GM23248 (cell line): ENCODE measurements at places on chromosomes 16 and 17.

DNA sequence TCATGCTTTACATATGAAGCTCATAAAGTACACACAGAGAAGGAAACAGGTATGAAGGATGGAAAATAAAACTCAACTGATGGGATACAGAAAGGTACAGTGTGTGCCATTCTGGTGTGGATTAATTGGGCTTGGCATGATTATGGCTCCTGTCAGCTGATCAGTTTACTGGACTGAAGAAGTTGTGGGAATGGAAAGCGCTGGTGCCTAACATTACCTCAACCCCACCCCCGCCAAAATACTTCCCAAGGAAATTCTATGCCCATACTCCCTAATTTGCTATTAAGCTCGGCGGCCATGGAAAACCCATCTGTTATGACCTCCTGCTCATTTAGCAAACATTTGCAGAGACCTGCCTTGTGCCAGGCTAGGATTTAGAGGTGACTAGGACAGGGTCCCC is 16.6 kb upstream of the PMFBP1 start:
- DNase-seq: no peak

GRCh38 chr17:38748149-38748891 is at the start of gene PCGF2:
PCGF2 (minus strand) TSS chr17:38748336; CDS start chr17:38740402, 7,934 bp downstream.
- peak; percentile 92 for DNase-seq

- no peak for DNase-seq
Measured at GRCh38 chr17:21351366-21352065, 24.6 kb upstream of the KCNJ12 start.

DNA sequence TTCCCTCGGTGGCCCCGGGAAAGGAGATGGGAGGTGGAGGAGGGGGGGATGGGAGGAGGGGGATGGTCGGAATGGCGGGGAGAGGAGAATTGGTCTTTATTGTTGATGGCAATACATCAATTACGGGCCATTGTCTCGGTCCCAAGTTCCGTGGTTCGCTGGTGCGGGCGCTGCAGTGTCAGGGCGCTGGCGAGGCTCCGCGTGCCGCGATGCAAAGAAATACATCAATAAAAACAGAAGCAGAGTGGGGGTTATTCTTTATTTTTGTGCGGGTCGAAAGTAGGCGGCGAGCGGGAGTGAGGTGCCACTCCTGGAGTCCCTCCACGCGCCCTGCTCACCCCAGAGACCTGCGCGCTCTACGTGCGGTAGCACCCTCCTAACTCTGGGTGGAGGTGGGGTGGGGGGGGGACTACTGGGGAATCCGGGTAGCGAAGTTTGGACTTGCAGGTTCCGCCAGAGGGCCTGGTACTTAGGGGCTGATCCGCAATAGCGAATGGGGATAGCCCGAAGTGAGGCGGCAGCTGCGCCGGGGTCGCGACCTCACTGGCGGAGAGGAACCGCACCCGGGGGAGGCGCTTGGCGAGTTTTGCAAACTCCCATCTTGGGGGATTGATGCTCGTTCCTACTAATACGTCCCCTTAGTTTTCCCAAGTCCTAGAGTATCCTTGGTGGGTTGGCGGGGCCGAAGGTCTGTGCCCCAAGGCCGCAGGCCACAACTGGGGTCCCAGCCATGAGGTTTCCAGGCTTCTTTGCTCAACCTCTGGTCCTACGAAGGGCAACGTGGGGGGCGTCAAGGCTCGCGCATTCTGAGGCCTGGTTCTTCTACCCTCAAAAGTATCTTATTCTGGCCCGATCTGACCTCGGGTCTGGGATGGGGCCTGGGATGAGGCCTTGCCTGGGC is 3.5 kb upstream of the SALL1 start:
- DNase-seq: no peak

- DNase-seq: peak; percentile 81
Measured at GRCh38 chr17:1736348-1737281, 6.1 kb upstream of the SERPINF2 start.

- no peak for DNase-seq
Measured at GRCh38 chr16:66901626-66902025, 17.1 kb downstream of the CDH16 start.

- no peak for DNase-seq
Measured at GRCh38 chr17:20207262-20207985, 198.3 kb downstream of the SPECC1 start.

- DNase-seq: peak; percentile 2
Measured at GRCh38 chr17:16155536-16155935, 59.8 kb downstream of the NCOR1 start.

DNA sequence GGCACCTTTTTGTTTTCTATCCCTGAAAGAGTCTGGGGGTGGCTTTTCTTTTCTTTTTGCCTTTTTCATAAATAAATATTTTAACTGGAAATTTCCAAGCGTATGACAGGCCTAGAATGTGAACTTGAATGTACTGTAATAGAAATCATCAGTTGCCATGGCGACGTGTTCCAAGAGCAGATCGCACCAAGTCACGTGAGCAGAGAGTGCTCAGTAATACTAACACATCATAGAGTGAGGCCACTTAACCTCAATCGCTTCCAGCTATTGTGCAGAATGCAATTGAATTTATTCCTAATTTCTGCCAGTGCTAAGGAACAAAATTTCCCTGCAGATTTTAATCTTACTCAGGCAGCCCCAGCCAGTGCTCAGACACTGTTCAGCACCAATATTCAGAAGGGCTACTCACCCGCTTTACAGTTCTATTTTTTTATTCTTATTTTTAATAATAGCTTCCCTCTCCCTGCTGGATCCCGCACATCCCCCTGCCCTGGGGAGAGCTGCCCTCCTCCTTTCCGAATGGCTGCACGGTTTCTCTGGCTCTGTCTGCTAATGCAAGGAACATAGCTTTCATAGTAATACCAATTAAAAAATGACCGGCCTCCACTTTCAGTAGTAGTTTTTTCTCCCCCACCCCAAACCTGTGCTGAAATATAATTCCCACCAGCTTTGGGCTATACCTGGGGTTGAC is 26.2 kb upstream of the PMFBP1 start:
- DNase-seq: peak; percentile 91

- DNase-seq: no peak
Measured at GRCh38 chr16:85402910-85403692, 210.0 kb upstream of the GSE1 start.

DNA sequence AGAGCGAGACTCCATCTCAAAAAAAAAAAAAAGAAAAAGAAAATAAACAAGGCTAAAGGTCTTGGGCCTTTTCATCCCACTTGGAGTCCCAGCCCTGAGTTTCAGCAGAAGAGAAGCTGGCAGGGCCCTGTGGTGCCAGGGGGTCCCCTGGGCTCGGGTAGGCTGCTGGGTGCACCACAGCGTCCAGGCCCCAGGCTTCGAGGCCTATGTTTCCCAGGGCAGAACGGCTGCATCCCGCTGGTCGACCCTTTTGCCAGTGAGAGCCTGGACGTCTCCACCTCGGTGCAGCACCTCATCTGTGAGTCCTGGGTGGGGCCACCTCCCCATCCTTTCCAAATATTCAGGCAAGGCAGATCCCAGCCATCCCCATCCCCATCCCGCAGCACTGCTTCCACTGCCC is 2.2 kb downstream of the TMEM235 start:
- no peak for DNase-seq

GRCh38 chr16:67562918-67563707 is 787 bp downstream of the CTCF start:
- peak; percentile 81 for DNase-seq

GRCh38 chr16:17770104-17770503 is 299.3 kb upstream of the XYLT1 start:
- DNase-seq: no peak

- no peak for DNase-seq
Measured at GRCh38 chr17:55190748-55191147, 74.0 kb upstream of the HLF start.

DNA sequence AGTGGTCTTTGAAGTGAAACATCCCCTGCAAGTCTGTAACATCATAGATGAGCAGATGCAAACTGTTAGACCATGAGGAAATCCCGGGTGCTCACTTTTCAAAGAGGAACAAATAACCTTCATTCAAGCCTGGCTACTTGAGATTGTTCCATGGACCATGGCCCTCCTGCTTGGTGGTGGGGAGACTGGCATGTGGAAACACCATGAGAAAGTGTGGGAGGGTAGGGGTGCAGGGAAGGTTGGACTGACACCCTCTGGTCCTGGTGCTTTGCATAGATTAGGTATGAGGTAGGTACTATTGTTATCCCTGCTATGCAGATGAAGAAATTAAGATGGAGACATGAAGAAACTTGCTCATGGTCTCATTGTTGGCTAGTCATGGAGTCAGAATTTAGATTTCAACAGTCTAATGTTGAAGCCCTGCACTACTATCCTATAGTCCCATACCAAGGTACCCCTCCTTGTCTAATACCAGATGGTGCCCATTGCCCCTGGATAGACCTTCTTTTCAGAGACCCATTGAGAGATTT is 59.0 kb downstream of the SPACA3 start:
- no peak for DNase-seq

DNA sequence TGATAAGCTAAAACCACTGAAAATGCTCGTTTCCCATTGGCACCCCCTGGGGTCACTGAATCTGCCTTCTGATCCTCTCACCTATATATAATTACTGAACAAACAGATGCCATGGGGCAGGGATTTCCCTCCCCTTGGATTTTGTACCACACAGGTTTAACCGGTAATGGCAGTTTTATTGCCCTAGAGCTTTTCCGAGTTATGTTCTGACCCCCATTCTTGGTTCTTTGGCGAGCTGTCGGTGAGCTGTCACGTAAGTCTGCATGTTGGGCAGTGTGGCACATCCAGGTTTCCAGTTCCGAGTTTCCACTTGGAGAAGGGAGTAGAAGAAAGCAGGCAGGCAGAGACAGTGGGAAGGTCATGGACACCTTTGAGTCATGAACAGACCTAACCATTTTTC is 7.1 kb downstream of the TMEM97 start:
- DNase-seq: no peak

DNA sequence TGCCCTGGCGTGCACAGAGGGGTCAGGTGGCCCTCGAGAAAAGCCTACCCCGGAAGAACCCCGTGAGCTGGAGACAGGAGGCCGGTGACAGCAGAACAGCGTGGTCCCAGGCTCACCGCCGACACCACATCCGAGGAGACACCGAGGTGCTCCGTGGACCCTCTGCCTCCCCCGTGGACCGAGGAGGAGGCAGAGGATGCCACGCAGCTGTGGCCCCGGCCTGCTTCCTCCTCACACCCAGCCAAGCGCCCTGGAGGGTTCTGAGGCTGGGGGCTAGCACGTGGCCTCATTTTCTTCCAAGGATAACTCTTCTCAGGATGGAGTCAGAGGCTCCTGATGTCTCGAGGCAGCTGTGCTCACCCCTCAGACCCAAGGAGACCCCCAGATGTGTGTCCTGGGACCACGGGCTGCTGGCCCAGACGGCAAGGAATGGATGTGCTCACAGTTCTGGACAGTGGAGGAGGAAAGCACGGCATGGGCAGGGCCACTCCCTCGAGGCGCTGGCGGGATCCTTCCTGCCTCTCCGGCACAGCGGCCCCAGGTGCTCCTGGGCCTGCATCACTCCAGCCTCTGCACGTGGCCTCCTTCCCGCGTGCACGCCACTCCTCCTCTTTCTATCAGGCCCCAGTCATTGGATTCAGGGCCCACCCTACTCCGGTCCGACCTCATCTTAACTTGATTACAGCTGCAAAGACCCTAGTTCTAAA is 4.4 kb upstream of the PVALEF start:
- no peak for DNase-seq

GRCh38 chr17:59617156-59617732 is 2.5 kb upstream of the CLTC start:
- no peak for DNase-seq

GRCh38 chr16:14042706-14043105 is 28.4 kb upstream of the MRTFB start:
- DNase-seq: no peak

GRCh38 chr16:54286366-54287130 is at the start of gene IRX3:
IRX3 (minus strand) TSS chr16:54286787; CDS start chr16:54286050, 737 bp downstream.
- DNase-seq: peak; percentile 97

GRCh38 chr17:58755577-58756245 is at the start of gene PPM1E:
PPM1E (plus strand) TSS chr17:58755854.
- peak; percentile 63 for DNase-seq

GRCh38 chr17:50887705-50888245 is 21.6 kb upstream of the TOB1 start:
- no peak for DNase-seq

DNA sequence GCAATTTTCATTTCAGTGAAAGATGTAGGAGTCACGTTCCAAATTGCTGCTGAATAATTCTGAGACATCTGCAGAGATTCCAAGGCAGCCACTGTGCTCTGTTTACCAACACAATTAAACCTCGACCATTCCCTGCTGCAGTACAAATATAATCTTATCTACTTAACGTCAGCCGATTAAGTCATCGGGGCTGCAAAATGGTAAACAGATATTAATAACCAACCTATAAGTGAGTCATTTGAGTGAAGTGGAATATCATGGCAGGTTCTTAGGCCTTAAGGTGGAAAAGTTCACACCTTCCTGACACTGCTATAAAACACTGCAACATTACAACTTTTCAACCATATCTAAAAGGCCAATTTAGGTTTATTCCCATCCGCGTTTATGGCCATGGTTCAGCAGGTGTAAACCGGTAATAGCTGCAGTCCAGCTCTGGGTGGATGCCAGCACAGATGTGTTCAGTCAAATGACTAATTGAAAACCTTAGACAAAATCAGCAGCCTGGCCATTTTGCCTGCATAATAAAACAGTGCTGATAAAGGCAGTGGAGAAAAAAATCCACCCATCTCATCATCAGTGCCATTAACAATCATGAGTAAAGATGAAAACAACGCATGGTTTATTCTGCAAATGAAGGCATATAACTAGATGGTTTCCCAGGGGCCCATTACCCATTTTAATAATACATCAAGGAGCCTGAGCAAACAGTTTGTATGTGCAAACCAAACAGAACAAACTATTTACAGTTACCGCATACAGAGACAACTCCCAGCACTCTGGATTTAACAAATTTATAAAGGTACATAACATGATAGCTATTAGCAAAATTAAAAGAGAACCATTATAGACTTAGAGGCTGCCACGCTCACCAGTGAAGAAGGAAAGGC is 202.9 kb upstream of the IRX3 start:
- peak; percentile 6 for DNase-seq

DNA sequence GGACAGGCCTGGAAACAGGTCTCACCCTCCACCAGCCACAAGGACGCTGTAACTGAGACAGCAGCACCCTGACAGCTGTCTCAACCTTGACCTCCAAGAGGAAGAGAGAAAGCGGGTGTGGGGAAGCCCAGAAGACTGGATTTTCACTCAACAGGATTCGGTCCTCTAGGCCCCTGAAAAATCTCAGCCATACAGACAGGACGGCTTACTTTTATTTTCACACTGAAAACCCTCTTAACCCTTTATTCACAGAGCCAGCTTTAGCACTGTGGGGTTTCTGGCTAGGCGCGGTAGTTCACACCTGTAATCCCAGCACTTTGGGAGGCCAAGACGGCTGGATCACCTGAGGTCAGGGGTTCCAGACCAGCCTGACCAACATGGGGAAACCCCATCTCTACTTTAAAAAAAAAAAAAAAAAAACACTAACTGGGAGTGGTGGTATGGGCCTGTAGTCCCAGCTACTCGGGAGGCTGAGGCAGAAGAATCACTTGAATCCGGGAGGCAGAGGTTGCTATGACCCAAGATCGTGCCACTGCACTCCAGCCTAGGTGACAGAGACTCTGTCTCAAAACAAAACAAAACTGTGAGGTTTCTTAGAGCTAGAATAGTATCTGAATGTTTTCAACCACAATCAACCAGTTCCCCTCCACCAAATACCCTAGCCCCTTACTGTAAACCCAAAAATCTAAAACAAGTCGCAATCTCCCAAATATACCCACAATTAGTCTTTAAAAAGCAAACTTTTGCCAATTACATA is 5.3 kb downstream of the ANKRD11 start:
- DNase-seq: no peak

- DNase-seq: no peak
Measured at GRCh38 chr17:8468127-8468526, 32.4 kb downstream of the NDEL1 start.
